ENCODE measurements at places on chromosomes 1 and 21.

DNA sequence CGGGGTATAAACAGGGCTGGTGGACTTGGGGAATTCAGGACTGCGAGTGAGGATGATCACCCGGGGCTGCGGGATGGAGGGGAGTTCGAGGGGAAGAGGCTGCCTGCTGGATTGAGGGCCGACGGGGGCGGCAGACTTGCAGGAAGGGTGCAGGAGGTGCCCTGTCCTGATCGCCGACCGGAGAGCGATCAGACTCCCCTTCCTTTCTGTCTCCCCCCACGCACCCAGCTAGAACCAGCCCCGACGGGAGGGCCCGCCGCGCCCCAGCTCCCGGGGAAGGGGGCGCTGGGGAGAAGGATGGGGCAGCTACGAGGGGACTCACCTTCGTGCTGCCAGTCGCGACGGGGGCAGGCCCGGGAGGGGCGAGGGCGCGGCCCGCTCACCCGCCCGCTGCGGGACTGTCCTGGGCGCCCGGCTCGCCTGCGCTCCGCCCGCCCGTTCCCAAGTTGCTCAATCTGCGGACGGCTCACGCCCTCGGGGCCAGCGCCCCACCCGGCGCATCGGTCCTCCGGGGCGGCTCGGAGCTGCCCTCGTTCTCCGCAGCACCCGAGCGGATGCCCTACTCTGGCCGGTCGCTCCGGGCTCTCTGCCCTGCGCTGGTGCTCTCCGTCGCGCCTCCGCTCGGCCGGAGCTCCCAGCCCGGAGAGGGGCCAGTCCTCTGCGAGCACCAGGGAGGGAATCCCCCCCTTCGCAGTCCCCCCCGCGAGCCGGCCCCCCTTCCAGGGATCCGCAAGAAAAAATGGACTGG lies at the start of gene RSPO1:
Gene RSPO1, minus strand, starts transcription at position 649 of the 748 bp plus-strand sequence. CDS start 5,231 bp downstream, outside the sequence.
- DNase-seq, result peak; percentile 20

GRCh38 chr21:38267136-38267755 lies 10.5 kb downstream of the KCNJ15 start:
- DNase-seq, result no peak

GRCh38 chr1:85284202-85284601 lies 7.8 kb upstream of the BCL10 start:
- no peak for DNase-seq

DNA sequence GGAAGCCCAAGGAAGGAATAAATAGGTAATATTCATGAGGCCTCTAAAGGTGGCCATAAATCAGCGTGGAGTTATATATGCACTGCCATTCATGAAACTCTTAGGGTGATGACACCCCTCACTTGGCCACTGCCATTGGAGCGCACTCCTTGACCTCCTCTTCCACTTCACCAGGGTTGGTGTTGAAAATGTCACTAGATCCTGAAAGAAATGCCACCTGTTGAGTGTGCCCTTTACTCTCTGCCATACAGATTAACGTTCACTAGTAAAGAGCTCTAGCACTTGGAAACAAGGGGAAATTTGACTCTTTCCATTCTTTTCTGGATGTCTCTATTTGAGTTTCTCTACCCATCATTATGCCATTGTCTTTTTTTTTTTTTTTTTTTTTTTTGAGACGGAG lies 83.5 kb upstream of the GREM2 start:
- no peak for DNase-seq

GRCh38 chr1:41649396-41650027 lies 165.0 kb upstream of the EDN2 start:
- DNase-seq, result peak; percentile 18

DNA sequence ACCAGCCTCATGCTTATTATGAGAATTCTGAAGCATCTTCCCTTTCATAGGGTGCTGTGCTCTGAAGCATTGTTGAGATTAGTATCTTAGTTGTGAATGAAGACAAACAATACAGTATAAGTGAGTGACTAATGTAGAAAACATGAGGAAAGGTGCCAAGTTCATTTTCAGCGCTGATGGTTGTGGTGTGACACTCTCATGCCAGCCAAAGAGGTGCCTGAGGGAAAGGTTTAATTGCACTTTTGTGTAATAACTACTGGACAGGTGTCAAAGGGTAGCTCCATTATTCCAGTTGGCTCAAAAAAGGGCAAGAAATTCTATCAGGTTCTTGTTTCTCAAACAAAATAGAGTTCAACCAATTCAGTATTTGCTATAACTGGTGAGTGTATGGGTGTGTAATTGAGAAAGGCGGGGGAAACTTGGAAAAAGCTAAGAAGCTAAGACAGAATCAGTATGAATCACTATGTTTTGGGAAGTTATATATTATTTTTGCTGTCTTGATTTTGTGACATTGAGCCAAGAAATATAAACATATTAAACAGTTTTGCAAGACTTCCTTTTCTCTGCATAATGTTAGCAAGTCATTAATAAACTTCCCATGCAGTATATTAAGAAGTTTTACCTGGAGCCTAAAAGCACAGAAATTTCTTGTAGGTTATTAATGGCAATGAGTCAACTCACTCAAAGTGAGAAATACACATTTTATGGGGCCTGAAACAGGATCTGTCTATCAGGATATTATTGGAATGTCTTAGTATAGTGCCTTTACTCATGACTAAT lies 31.8 kb downstream of the KCNK2 start:
- no peak for DNase-seq

- DNase-seq, result no peak
Observed at GRCh38 chr1:221925947-221926346, 184.1 kb upstream of the DUSP10 start.

DNA sequence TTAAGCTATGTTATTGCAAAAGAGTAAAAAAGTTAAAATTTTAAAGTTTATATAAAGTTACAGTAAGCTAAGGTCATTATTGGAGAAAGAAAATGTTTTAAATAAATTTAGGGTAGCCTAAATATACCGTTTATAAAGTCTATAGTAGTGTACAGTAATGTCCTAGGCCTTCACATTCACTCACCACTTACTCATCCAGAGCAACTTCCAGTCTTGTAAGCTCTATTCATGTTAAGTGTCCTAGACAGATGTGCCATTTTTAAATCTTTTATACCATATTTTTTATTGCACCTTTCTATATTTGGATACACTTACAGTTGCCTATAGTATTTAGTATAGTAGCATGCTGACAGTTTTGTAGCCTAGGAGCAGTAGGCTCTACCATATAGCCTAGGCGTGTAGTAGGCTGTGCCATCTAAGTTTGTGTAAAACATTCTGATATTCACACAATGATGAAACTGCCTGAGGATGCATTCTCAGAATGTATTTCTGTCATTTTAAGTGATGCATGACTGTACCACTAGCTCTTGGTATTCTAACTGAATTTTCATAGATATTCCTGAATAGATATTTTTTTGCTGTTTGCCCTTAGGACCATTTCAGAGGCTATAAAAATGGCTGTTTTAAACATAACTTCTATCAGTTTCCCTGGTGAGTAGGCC lies 26.8 kb downstream of the PPP2R5A start:
- DNase-seq, result no peak

DNA sequence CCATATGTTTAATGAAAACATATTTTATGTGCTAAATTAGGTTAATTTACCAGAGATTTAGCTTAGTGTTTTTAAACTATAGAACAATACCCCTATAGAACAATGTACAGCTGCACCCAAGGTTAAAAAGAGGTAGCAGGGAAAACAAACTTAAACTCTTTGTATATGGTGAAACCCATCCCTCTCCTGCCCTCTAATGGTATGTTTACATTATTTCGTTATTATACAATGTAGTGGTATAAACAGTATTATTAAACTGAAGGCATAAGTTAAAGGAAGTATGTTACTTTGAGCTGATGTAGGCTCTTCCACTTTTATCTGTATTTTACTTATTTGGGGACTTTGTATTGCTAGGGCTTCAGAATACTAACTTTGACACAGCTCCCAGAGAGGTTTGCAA lies 16.7 kb upstream of the ZYG11A start:
- no peak for DNase-seq

- no peak for DNase-seq
Observed at GRCh38 chr1:226108935-226109828, 46.7 kb downstream of the H3-3A start.

DNA sequence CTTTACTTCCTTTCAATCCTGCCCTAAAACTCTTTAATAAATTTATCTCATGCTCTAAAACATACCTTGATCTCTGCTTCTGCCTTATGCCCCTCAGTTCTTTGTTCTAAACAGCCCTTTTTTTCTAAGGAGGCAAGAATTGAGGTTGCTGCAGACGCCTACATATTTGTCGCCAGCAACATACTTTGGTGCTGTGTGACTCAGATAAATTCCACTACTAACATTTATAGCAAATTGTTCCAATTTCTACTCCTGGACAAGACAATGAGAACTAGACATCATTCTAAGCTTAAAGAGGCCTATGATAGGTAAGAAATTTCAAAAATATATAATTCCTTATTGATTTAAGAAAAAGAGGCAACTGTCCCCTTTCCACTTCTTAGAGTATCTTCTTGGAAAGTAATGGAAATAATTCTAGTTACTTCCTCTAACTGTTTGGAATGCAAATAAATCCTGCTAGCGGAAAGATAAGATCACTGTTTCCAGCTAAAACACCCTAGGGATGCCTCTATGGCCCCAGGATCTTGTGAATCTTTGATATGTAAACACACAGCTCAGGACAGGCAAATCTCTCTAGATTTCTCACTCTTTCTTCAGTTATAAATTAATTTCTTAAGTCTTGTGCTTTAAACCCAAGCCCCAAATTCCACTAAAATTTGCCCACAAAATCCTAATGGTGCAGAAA lies 869.1 kb downstream of the KCNT2 start:
- no peak for DNase-seq

DNA sequence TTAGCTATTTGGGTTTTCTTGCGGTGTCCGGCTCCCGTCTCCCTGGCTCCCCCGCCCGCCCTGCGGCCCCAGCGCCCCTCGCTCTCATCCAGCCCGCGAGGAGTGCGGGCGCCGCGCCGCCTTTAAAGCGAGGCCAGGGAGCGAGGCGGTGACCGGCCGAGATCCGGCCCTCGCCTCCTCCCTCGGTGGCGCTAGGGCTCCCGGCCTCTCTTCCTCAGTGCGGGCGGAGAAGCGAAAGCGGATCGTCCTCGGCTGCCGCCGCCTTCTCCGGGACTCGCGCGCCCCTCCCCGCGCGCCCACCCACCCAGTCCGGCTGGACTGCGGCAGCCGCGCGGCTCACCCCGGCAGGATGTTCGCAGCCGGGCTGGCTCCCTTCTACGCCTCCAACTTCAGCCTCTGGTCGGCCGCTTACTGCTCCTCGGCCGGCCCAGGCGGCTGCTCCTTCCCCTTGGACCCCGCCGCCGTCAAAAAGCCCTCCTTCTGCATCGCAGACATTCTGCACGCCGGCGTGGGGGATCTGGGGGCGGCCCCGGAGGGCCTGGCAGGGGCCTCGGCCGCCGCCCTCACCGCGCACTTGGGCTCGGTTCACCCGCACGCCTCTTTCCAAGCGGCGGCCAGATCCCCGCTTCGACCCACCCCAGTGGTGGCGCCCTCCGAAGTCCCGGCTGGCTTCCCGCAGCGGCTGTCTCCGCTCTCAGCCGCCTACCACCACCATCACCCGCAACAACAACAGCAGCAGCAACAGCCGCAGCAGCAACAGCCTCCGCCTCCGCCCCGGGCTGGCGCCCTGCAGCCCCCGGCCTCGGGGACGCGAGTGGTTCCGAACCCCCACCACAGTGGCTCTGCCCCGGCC lies 492 bp downstream of the HLX start:
- peak; percentile 58 for DNase-seq

- DNase-seq, result peak; percentile 61
Observed at GRCh38 chr1:25520446-25521061, 22.9 kb upstream of the LDLRAP1 start.

GRCh38 chr1:168491527-168492164 lies 52.2 kb downstream of the XCL2 start:
- DNase-seq, result no peak

DNA sequence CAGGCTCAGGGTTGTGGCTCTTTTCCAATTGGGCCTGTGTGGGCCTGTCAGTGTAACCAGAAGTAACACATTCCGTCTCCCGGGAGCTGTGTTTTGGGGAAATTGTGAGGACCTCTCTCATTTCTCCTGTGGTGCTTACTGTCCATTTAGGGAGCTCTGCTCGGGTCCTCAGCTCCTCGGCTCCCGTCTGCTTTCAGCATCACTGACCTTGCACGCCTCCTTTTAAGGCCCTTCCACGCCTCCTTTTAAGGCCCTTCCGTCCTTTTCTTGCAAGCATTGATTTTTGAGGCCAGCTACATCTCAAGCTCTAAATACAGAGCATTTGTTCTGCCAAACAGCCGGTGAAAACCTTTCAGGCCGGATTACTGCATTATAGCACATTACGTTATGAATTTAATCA lies 9.7 kb downstream of the CA6 start:
- DNase-seq, result no peak

DNA sequence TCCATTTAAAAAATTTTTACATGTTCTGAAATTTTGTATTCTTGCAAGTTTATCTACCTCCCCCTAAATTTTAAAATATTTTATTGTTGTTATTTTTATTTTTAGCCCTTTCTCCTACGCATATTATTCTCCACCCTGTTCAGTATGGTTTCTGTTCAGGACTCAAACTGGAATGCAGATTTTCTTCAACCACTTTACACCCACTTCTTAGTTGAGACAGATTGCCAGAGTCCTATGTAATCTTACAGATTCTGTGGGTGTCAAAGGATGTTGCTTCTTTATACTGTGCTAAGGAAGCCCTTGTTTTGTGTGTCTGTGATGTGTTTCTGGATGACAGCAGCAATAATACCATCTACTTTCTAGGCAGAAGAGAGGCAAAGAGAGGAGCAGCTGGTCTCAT lies 20.7 kb upstream of the PPP1R8 start:
- DNase-seq, result no peak

DNA sequence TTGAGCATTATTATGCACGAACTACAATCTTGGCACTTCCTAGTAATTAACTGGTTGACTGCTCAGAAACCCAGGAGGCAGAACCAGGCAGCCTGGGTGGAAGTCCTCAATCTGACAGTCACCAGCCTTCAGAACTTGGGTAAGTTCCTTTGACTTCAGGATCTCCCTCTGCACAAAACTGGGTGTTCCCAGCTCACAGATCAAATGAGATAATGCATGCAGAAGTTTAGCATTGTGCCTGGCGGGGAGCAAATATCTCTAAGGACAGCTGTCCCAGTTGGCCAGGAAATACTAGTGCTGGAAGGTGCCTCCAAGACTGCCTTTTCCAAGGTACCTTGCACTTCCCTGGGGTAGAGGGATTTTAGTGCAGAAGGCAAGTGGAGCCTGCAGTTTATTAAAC lies 294.8 kb downstream of the PCP4 start:
- DNase-seq, result no peak

DNA sequence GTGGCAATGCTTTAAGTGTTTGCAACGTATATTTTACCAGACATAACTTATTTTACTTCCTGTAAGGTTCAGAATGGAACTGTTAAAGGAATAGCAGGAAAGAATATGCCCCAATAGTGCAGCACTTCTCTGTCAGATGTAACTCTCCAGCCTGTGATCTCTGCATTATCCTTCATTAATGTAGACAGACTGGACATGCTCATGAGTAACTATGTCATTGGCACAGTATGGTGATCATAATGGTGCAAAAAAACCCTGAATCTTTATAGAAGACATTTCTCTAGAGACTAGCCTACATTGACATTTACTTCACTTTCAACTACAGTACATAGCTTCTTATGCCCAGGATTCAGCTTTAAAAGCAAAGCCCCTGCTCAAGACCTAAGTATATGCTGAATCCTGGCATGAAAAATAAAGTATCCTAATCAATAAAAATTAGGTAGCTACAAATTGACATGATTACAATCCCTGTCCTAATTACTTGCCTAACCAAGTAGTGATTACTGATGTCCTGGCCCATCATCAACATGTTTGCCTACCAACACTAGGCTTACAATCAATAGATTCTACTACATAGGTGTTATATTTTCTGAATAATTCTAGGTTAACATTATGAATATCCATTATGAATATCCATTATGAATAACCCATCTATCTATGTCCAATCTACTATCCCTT lies 13.9 kb downstream of the COX20 start:
- no peak for DNase-seq
